Nucleus accumbens (tissue), 56 donors: ENCODE measurements at places on chromosomes 5 and 9.

GRCh38 chr5:156758011-156758791 is 91.9 kb upstream of the PPP1R2B start:
- DNase-seq, result no peak

- DNase-seq, result no peak
Observed at GRCh38 chr5:154372661-154373060, 73.1 kb upstream of the SAP30L start.

DNA sequence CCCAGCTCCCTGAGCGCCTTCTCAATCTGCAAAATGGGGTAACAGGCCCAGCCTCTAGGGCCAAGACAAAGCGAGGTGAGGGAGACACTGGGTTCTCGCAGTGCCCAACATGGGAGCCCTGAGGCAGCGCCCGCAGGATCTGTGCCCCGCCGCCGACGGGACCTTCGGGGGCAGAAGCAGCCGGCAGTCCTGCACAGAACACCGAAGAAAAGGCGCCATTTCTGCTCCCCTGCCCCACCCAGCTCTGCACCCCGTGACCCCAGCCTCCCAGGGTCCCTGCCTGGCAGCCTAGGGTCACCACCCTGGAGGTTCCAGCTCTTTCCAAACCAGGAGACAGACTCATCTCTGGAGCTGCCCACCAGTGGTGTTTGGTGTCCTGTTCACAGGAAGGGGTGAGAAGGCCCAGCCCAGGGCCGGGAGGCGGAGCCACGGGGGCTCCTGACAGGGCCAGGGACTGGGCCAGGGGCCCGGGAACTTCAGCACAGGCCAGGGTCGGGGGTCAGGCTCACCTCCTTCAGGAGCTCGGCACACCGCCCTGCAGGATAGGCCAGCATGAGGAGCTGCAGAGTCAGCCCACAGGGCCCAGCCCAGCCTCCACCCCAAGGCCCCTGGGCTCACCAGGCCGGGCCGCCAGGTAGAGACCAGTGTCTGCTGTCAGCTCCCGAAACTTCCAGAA is 3.3 kb downstream of the LCN8 start:
- no peak for DNase-seq

- DNase-seq, result no peak
Observed at GRCh38 chr5:55916986-55917385, 65.8 kb downstream of the IL31RA start.

DNA sequence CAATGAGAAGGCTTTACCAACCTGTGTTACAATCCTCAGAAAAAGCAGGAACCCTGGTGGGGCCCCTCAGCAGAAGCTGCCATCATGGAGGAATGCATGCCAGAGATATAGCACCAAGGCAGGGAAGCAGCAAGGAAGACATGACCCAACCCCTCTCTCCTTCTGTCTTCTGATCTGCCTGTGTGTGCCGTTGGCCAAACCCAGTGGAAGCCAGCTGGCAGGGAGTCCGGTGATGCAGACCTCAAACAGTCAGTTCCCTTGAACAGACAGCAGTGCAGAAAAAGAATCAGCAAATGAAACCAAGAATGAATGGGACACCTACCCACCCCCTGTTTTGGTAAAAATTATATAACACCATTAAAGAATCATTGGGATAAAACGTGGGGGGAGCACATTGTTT is 234.2 kb downstream of the ZNF608 start:
- no peak for DNase-seq

GRCh38 chr5:65924366-65925043 is 1.9 kb upstream of the ERBIN start:
- no peak for DNase-seq

DNA sequence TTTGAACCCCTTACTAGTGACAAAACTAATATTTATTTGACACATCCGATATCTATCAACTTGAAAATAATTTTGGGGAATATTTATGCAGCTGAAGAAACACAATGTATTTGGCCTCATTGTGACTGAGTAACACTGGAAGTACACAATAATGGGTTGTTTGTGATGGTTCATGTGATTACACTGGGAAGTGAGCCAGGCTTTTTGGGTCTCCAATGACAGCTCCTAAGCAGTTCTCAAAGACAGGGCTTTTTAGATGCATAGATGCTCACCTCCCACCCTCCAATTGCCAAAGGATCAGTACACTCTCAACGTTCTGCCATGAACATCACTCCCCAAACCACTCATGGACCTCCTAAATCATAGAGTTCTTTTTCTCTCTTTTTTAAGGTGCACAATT is 170.0 kb downstream of the SLC24A2 start:
- peak; percentile 71 for DNase-seq

- peak; percentile 32 for DNase-seq
Observed at GRCh38 chr5:1385395-1386273, 40.7 kb upstream of the CLPTM1L start.

GRCh38 chr5:76547242-76547890 is 75.8 kb downstream of the F2RL2 start:
- no peak for DNase-seq

DNA sequence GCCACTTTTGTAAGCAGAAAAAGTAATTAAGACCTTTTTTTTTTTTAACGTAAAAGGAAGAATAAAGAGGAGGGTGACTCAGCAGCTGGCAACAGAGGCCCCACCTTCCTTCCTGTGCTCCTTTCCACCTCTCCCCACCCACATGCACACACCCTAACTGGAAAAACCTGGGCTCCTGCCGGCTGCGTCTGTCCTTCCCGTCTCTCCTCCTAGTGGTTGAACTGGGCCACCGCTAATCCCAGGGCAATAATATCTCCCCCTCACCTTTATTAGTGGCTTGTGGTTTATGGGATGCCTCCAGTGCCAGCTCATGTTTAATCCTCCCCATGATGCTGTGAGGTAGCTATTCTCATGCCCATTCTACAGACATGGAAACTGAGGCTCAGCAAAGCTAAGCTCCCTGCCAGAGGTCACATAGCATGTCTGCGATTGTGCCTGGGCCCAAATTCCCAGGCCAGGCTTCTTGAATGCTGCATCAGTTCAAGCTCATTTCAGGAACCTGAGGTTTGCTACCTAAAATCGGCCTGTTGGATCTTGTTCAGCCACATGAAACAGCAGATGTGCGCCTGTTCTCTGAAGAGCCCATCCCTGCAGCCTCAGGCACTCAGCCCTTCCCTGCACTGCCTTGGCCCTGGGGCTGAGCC is 60.9 kb upstream of the IL17B start:
- peak; percentile 13 for DNase-seq

- DNase-seq, result no peak
Observed at GRCh38 chr5:23332650-23333251, 174.7 kb upstream of the PRDM9 start.

DNA sequence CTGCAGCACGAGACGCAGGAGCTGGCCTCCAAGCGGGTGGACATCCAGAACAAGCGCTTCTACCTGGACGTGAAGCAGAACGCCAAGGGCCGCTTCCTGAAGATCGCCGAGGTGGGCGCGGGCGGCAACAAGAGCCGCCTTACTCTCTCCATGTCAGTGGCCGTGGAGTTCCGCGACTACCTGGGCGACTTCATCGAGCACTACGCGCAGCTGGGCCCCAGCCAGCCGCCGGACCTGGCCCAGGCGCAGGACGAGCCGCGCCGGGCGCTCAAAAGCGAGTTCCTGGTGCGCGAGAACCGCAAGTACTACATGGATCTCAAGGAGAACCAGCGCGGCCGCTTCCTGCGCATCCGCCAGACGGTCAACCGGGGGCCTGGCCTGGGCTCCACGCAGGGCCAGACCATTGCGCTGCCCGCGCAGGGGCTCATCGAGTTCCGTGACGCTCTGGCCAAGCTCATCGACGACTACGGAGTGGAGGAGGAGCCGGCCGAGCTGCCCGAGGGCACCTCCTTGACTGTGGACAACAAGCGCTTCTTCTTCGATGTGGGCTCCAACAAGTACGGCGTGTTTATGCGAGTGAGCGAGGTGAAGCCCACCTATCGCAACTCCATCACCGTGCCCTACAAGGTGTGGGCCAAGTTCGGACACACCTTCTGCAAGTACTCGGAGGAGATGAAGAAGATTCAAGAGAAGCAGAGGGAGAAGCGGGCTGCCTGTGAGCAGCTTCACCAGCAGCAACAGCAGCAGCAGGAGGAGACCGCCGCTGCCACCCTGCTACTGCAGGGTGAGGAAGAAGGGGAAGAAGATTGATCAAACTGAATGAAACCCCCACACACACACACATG is 654 bp downstream of the PURA start:
- DNase-seq, result peak; percentile 15
